ENCODE measurements at places on chromosomes 7 and 10. TPM values are rescaled to one million over a fixed set of nuclear protein-coding genes. Genes with fewer than 3 reads are reported as not detected.

- DNase-seq, result no peak
These were observed 8.7 kb upstream of the PLXNA4 start for GRCh38 chr7:132584796-132585494.

GRCh38 chr7:122166740-122167139 is 22.7 kb upstream of the AASS start:
- no peak for DNase-seq

CHN2 gene
- total RNA-seq, result 15.4 TPM

AUTS2 gene
- total RNA-seq, result 148 TPM

- no peak for DNase-seq
These were observed 118.3 kb downstream of the RAPGEF5 start for GRCh38 chr7:22238354-22239311.

AKR1E2 gene
- 3.9 TPM for total RNA-seq

GRCh38 chr10:35813219-35813618 is 171.1 kb upstream of the FZD8 start:
- no peak for DNase-seq

OPALIN gene
- total RNA-seq, result not detected

DNA sequence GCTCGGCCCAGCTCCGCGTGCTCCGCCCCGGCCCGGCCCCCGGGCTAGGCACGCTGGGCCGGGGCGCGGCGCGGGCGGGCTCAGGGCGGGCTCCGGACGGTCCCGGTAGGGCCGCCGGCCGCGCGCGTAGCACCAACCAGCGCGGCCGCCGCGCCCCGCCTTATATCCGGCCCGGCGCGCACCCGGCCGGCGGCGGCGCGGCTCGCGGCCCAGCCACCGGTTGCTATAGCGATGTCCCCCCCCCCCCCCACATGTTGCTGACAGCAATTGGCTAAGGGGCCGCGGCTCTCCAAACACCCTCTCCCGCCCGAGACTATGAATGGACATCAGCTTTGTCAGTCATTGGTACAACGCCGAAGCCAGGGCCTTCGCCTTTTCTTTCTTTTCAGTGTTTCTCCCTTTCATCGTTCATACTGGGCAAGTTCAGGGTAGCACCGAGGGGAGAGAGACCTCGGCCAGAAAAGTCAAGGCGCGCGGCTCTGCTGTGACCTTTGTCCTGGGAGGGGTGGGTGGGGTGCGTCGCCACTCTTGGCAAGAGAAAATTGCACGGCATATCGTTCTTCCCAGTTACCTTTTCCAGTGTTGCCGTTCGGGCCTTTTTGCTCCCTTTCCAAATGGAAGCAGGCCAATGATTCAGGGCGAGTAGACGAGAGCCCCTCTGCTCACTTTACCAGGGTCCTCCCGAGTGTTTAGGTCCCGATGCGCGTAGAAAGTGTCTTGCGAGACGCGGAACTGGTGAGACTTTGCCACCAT is 354.2 kb downstream of the DNAJB6 start:
- peak; percentile 63 for DNase-seq

GRCh38 chr10:48714088-48714487 is 29.4 kb downstream of the WDFY4 start:
- no peak for DNase-seq

DNA sequence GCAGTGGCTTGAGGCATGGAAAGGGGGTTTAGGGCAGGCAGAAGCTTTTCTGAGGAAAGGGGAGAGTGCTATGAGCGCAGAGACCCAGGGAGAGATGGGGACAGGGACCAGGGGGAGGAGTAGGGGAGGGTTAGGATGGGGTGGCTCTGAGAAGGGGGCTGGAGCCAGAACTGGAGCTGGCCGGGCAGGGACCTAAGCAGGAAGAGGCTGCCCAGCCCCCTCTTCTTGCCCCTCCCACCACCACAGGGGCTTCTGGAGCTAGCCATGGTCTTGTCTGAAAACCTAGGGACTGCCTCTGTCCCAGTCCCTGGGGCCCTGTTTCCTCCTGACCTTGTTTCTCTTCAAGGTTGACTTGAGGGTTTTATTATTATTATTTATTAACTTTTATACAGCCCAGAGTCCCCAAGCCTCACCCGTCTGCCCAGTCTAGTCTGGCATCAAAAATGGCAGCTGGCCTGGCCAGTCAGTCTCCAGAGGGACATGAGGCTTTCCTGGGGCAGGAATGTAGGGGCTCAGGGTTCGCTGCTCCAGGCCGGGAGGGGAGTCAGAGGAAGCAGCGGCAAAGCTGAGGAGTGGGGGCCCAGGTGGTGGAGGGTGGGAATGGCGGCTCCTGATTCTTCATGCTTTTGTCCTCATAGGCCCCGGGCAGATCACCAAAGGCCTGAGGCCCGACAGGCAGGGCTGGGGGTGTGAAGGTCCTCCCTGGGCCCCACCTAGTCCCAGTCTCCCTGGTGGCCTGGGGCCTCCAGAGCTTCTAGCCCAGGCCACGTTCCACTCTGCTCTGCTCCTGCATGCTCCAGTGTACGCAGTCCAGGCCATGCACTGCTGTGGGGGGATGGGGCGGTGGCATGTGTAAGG is 5.7 kb downstream of the TRIM8 start:
- DNase-seq, result no peak

DNA sequence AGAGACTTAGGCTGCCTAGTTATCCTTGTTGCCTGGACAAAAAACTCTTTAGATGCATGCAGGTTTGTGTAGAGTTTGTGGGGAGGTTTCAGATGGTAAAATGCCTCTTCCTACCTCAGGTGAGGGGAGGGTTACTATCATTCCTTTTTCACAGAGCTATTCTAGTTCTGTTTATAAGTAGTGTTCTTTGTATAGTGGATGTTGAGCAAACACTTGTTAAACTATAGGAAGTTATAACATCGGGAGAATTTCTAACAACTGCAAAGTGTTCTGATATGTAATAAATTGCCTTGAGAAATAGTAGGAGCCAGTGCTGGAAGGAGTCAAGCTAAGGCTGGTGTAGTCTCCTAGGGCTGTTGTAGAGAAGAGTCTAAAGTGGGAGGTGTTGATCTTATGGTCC is 6.7 kb upstream of the FAS start:
- DNase-seq, result no peak

All from neural crest cell (in vitro differentiated cells).